ENCODE measurements at places on chromosomes 1 and 21.

DNA sequence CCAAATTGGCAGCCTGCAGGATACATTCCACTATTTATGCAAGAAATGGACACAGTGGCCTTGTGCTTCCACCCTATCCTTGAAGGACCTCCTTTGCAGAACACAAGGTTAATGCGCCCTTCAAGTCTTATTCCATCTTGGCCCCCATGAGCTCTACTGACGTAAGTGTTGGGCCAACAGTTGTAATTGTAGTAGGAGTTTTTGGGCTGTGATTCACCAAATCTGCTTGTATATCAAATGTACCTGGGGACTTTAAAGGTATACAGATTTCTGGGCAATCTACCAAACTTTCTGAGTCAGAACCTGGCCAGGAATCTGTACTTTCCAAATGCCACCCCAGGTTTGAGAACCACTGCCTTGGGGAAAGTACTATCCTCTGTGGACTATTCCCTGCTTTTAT, 100.9 kb upstream of the MARK1 start:
- no peak for DNase-seq

- no peak for DNase-seq
Measured at GRCh38 chr1:31669433-31669785, 24.7 kb upstream of the PEF1 start.

DNA sequence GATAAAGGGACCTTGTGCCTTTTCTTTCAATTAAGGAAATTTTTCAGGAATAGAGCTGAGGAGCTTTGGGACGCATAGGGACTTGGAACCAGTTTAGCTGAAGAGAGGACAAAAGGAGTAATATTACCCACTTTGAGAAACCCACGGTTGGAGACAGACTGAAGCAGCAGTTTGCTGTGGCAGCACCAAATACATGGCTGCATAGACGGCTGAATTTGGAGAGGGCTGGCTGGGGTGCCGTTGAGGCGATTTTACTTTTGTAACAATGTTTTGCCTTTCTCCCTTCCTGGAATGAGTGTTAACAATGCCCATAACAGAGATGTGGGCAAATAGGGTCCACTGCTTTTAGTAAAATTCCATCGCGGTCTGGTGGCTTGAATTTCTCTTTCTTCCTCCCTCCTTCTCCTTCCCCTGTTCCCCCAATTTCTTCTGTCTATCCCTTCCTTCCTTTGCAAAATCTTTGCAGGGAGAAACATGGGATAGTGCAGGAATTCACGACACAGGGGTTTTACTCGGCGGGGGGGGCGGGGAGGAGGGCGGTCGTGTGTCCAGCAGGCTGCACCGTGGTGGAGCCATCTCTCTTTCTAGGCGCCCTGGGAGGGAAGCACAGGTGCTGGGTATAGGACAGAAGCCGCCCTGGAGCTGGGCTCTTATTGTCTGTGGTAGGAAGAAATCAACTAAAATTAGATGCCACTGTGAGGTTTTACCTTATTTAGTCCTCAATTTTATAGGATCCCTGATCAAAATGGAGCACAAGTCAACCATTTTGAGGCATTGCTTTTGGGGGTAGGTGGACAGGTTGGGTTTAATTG, 6.8 kb downstream of the LHX4 start:
- DNase-seq, result no peak

GRCh38 chr1:151540982-151541377, 871 bp downstream of the TUFT1 start:
- no peak for DNase-seq

- no peak for DNase-seq
Measured at GRCh38 chr1:41353744-41354143, 7.5 kb upstream of the FOXO6 start.

GRCh38 chr1:157628773-157629172, 30.9 kb upstream of the FCRL4 start:
- no peak for DNase-seq

DNA sequence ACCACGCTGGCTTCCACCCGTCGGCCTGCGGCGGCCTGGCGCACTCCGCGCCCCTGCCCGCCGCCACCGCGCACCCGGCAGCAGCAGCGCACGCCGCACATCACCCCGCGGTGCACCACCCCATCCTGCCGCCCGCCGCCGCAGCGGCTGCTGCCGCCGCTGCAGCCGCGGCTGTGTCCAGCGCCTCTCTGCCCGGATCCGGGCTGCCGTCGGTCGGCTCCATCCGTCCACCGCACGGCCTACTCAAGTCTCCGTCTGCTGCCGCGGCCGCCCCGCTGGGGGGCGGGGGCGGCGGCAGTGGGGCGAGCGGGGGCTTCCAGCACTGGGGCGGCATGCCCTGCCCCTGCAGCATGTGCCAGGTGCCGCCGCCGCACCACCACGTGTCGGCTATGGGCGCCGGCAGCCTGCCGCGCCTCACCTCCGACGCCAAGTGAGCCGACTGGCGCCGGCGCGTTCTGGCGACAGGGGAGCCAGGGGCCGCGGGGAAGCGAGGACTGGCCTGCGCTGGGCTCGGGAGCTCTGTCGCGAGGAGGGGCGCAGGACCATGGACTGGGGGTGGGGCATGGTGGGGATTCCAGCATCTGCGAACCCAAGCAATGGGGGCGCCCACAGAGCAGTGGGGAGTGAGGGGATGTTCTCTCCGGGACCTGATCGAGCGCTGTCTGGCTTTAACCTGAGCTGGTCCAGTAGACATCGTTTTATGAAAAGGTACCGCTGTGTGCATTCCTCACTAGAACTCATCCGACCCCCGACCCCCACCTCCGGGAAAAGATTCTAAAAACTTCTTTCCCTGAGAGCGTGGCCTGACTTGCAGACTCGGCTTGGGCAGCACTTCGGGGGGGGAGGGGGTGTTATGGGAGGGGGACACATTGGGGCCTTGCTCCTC, 1.9 kb downstream of the OLIG2 start:
- no peak for DNase-seq

- no peak for DNase-seq
Measured at GRCh38 chr1:159187647-159188374, 16.4 kb downstream of the CADM3 start.

DNA sequence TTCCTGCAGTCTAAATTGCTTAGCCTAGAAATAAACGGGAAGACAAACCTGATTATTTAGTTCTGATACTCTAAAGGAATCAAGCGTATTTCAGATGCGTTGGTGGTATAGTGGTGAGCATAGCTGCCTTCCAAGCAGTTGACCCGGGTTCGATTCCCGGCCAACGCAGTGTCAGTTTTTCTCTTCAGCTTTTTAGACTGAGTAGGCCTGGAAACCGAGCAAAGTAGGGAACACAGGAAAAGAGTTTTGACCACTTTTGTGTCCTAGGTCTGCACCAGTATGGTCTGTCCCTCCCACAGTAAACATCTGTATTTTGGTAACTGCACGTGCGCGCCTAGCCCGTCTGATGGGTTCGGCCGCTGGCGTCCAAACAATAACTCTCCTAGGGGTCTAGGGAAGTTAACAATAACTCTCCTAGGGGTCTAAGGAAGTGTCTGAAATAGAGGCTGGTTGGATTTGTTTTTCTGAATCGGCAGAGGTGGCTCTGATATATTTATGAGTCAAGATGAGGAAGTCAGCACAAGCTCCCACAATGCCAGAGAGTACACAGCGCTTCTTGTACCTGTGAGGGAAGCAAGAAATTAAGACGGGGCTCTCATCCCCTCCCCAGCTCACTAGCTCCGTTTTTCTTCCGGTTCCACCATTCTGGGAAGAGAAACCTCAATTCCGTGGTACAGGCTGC, 15.6 kb upstream of the HJV start:
- DNase-seq, result peak; percentile 45

- DNase-seq, result no peak
Measured at GRCh38 chr1:20110679-20111078, 8.7 kb downstream of the PLA2G2D start.

GRCh38 chr1:55150880-55151588, 64.1 kb downstream of the USP24 start:
- DNase-seq, result no peak

DNA sequence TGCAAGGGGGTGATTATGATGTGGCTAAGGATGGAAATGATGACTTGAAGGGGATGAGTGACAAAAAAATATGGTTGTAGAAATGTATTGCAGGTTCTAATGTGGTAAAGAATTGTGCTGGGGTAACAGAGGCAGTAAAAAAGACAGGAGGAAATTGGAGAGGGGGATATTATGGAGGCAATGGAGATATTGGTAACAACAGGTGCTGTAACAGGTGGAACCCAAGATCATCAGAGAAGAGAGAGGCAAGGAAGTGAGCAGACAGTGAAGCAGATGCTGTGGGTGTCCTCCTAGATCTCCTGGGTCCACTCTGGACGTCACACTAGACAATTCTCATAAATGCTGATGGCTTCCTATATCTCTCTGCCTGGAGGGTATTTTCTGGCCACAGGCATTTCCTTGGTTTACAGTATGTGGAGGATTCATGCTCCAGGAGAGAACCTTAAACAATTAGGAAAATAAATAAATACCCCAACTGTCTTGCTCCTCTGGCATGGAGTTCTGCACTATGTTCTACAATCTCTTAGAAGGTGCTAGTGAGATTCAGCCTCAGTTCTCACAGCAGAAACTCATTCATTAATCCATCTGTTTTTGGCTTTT, 620.3 kb upstream of the PLXNA2 start:
- DNase-seq, result no peak

DNA sequence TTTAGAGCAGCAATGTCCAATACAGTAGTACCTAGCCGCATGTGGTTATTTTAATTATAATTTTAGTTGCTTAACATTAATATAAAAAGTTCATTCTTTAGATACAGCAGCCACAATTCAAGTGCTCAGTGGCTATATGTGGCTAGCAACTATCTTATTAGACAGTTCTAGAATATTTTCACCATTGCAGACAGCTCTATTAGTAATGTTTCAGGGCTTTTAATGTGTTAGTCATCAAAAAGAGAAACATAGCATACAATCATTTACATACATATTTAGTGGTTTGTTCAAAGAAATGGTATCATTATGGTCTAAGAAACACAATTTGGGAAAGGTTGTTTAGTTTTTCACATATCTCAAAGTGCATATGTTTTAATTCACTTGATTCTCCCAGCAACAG, 66.6 kb upstream of the DYNLT5 start:
- DNase-seq, result no peak

GRCh38 chr21:42922918-42923317, 2.5 kb downstream of the ERVH48-1 start:
- no peak for DNase-seq

DNA sequence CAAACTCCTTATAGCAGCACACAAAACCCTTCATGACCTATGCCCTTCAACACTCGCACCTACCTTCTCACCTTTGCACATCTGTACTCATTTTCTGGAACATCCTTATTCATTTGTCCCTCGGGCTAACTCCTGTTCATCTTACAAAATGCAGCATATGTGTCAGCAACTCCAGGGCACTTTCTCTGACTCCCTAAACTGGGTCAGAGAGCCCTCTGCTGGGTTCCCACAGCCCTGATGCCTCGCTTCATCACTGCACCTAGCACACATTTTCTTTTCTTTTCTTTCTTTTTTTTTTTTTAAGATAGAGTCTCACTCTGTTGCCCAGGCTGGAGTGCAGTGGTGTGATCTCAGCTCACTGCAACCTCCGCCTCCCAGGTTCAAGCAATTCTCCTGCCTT, 54.0 kb downstream of the RAB3B start:
- no peak for DNase-seq

- DNase-seq, result no peak
Measured at GRCh38 chr1:10236405-10237156, 26.2 kb downstream of the KIF1B start.

DNA sequence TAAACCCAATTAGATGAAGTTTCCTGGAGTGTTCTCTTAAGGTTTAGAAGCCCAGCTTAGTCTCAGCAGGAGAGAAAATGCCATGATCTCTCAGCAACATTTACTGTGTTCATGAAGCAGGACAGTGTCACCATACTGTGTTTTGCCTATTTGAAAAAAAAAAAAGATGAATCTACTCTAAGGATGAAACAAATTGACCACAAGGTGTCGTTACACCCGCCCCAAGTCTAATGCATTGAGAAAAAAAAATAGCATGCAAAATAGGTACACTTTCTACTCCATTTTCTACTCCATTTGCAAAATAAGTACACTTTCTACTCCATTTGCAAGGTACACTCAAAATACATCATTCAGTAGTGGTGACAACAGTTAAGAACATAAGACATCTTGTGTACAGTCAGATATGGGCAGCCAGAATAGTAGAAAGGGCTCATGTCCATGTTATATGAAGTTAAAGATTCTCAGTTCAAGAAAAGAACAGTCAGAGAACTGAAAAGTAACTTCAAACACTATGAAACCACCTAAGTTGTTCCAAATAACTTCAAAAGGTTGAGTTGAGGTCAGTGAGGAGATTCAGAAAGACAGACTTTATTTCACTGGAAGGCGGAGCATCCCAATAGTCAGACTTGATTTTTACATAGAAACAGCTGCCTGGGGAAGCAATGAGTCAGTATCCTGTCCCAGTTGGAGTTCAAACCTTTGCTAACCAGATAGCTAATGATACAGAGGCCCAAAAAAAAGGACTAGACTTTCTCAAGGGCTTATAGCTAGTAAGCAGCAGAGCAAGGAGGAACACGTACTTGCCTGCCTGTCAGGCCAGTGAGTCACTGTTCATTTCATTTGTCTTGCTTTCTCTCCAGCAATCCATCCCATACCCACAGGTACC, 13.3 kb downstream of the PLPPR5 start:
- no peak for DNase-seq

DNA sequence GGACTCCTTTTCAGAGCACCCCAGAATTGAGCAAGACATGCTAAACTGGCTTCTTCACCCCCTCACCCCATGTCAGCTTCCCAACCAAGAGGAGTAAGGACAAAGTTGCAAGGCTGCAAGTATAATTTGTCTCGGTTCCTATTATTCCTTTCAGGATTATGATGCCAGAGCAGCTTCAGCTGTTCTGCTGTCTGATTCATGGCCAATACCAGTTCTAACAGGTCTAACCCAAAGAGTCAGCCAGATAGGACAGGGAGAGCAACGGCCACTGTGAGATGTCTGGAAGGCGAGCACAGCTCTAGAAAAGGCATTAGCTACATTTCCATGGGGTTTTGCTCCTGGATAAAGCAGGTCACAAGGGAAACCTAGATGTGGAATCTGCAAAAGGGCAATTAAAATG, 53.3 kb upstream of the HOOK1 start:
- DNase-seq, result no peak

DNA sequence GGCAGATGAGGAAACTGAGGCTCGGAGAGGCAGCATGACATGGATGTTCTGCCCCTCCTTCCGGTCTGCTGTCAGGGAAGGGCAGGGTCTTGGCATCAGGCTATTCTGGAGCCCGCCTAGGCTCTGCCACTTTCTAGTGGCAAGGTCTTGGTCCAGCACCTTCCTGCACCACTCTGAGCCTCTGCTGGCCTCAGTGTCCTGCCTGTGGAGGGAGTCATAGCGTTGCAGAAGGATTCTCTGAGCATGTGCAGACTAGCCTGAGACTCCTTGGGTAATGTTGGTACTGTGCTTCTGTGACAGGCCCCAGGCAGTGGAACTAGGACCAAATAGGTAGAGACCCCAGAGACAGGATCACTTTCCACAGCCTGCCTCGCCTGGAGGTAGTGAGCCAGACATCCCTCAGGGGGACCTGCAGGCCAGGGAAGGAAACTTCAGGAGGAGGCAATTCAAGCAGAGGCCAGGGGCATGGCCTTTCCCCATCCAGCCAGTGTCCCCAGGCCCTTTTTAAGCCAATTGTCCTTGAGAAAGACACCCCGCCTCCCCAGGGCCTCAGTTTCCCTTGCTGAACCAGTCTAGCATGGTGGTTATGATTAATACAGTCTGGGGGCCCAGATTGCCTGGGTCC, 10.6 kb downstream of the EDN2 start:
- DNase-seq, result no peak

All from activated naive CD4-positive, alpha-beta T cell (primary cell).